ENCODE measurements at places on chromosomes 5 and 9. TPM values are rescaled to one million over a fixed set of nuclear protein-coding genes. Genes with fewer than 3 reads are reported as not detected.

Gene NTMT1
- 13.7 TPM for total RNA-seq

Gene ANKRD31
- total RNA-seq, result 1.5 TPM

Gene MED22
- total RNA-seq, result 50.6 TPM

Gene GBGT1
- total RNA-seq, result 10.4 TPM

Gene GARNL3
- total RNA-seq, result 48.6 TPM

Gene AFAP1L1
- 21.0 TPM for total RNA-seq

Gene SIT1
- not detected for total RNA-seq

Gene IFNA13
- total RNA-seq, result not detected

Gene ST8SIA4
- 16.4 TPM for total RNA-seq

Gene DDX4
- total RNA-seq, result not detected

Gene NAIP
- 32.2 TPM for total RNA-seq

Gene MLLT3
- total RNA-seq, result 31.5 TPM

Gene OR1B1
- not detected for total RNA-seq

Gene CAVIN4
- 31.4 TPM for total RNA-seq

Gene PCDHB9
- total RNA-seq, result 5.9 TPM

Gene INSYN2B
- 0.49 TPM for total RNA-seq

Gene CDC25C
- total RNA-seq, result 3.8 TPM

Gene PCDHB12
- 15.0 TPM for total RNA-seq

Gene TSLP
- not detected for total RNA-seq

Gene TEX48
- not detected for total RNA-seq

Gene ERAP2
- 2.1 TPM for total RNA-seq

Gene NDUFS6
- 25.8 TPM for total RNA-seq

Gene AK8
- 2.1 TPM for total RNA-seq

Gene SPAAR
- total RNA-seq, result 0.33 TPM

Gene ADGRD2
- not detected for total RNA-seq

Gene SMIM15
- 44.6 TPM for total RNA-seq

Gene SLC6A18
- total RNA-seq, result not detected

Gene GDF9
- total RNA-seq, result 1.1 TPM

Gene HAPLN1
- 4.8 TPM for total RNA-seq

Gene CDX1
- total RNA-seq, result not detected

Gene FBP1
- total RNA-seq, result 1.9 TPM

Gene PRSS3
- not detected for total RNA-seq

Gene CLK4
- total RNA-seq, result 78.8 TPM

Gene ANXA1
- total RNA-seq, result 153 TPM

Gene TRIM14
- total RNA-seq, result 4.4 TPM

Gene FBXL7
- 19.1 TPM for total RNA-seq

Gene DOCK8
- 33.6 TPM for total RNA-seq

Gene ANKRD18B
- total RNA-seq, result 3.3 TPM

Gene QRFP
- not detected for total RNA-seq

Gene PLPP7
- total RNA-seq, result 15.3 TPM

Gene NIM1K
- 6.6 TPM for total RNA-seq

Gene PCDHGA11
- total RNA-seq, result 19.0 TPM

Gene GRM6
- total RNA-seq, result 38.8 TPM

Gene PFN3
- not detected for total RNA-seq

Gene ACSL6
- 73.4 TPM for total RNA-seq

Gene PRDM9
- total RNA-seq, result not detected

Gene MYOT
- total RNA-seq, result 15.9 TPM
